ENCODE measurements at places on chromosomes 2 and 18. TPM values are rescaled to one million over a fixed set of nuclear protein-coding genes. Genes with fewer than 3 reads are reported as not detected.
A peak's percentile ranks its signal among the peaks of the same experiment; 100 is the strongest.

Gene C2orf92
- total RNA-seq: 11.2 TPM

DNA sequence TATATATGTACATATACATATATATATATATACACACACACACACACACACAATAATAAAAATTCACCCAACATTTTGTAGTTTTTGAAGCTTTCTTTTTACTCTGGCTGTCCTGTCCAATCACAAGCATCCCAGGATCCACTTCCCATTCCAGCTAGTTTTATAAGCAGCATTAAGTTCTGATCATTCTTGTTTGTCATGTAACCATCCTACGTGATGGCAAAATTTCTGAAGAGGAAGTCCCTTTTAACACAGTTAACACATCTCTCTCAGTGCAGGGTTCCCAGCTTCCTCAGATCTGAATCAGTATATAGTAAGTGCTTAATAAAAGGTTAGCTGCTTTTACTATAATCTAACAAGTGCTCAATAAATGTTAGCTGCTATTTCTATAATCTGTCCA, 26.4 kb downstream of the MYOM1 start:
- no peak for DNase-seq

Gene MTERF4
- total RNA-seq: 38.6 TPM

Gene C2orf80
- not detected for total RNA-seq

Gene CXCR4
- 0.70 TPM for total RNA-seq

GRCh38 chr2:149037851-149038250, 648 bp upstream of the LYPD6B start:
- peak; percentile 63 for DNase-seq

DNA sequence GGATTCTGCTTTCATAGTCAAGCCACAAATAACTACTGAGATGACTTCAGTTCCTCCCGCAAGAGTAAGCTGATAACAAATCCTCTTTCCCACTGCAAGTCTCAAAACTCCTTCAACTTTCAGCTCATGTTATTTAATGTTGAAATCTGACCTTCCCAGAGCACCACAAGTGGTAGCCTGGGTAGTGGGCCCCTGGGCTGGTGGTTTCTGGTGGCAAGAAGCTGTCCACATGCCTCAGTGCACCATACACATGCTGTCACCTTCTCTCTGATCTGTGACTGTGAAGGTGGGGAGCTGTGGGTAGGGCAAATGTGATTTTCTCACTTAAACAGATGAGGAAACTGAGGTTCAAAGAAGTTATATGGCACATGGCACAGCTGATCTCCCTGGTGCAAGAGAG, 246.1 kb upstream of the EPAS1 start:
- no peak for DNase-seq

Gene SNTG2
- total RNA-seq: not detected

- DNase-seq: no peak
Observed at GRCh38 chr18:48521723-48522122, 17.1 kb upstream of the CTIF start.

Gene SLC5A7
- total RNA-seq: not detected

Gene ATIC
- 290 TPM for total RNA-seq
